Body of pancreas (tissue), 4 donors: ENCODE measurements at places on chromosomes 7 and 10. TPM values are rescaled to one million over a fixed set of nuclear protein-coding genes. Genes with fewer than 3 reads are reported as not detected.

GRCh38 chr10:75672842-75673241 is 241.4 kb downstream of the LRMDA start:
- H3K27me3 ChIP-seq: no peaks in the 10 kb centered on the region
- no peak for DNase-seq
- no peaks in the 10 kb centered on the region for H3K4me1 ChIP-seq
- no peak overlapping the region for H3K27ac ChIP-seq
- H3K4me3 ChIP-seq: no peak overlapping the region
- no peaks in the 10 kb centered on the region for H3K36me3 ChIP-seq

DNA sequence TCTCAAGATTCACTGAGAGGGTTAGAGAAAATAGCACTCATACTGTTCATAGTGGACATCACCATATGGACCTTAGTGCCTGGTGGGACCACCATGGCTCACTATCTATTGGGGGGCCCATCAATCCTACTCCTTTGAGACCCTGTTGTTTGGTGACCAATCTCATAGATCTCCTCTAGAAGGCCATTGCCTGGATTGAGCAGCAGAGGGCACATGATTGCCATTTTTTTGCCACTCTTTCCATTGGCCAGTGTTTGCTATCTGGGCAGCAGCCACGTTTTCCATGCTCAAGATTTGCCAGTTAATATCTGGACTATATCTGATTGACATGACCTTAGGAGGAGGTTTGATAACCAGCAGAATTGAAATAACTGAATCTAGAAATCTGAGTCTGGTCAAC is 244.5 kb downstream of the ITGB1 start:
- DNase-seq: no peak
- H3K36me3 ChIP-seq: no peaks in the 10 kb centered on the region

GRCh38 chr7:95710711-95711110 is 61.6 kb upstream of the DYNC1I1 start:
- no peak for DNase-seq
- no peaks in the 10 kb centered on the region for H3K4me1 ChIP-seq
- H3K36me3 ChIP-seq: no peaks in the 10 kb centered on the region

DNA sequence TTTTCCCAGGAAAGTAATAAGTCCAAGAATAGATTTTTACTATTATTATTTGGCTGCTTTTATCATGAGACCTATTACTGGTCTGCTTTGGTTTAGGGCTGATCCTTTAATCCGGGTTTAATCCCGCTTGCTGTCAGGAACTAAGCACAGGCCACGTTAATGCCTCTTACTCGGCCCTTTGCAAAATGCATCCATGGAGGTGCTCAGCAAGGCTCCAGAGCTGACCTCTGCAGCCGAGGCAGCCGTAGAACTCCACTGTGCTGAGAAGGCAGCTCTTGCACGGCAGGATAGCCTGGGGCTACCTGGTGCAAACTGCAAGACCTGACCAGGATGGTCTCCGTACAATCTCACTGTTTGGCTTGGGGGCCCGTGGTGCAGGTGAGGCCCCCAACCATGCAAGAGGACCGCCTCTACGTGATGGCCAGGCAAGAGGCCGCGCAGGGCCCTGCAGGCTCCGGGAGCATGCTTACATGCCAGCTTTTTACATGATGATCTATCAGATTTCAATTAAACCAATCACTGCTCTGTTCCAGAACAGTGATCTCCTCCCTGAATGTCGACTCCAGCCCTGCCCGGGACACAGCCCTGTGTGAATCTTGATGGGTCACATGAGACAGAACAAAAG is 10.4 kb upstream of the CALML3 start:
- no peaks in the 10 kb centered on the region for H3K27me3 ChIP-seq
- no peak for DNase-seq
- H3K4me3 ChIP-seq: no peak overlapping the region
- H3K4me1 ChIP-seq: peaks cover 6% of the 10 kb centered on the region
- no peaks in the 10 kb centered on the region for H3K36me3 ChIP-seq

DNA sequence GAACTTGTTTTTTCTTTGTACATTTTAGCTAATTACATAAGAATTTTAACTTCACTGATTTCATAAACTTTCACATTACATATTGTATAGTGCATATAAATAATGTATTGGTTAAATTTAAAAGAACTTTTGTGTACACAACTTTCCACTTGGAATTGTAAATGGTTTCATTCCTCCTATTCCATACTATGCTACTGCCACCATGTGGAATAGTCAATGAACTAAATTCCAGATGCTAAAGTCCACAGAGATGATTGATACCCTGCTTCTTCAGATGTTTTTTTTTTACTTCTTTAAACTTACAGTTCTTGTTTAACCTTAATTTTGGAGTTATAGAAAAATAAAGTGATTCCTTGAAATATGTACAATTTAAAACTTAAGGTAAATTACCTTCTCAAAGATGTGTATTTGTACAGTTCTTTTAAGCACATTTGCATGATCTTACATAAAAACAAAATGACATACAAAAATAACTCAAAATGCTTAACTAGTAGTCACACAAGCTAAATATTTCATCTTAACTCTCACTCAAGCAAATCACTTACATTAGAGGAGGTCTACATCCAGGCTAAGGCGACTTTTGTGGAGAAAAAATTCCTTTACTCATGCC is 247.6 kb upstream of the HGF start:
- no peaks in the 10 kb centered on the region for H3K4me1 ChIP-seq
- H3K4me3 ChIP-seq: no peak overlapping the region
- H3K27ac ChIP-seq: no peak overlapping the region
- no peaks in the 10 kb centered on the region for H3K27me3 ChIP-seq

DNA sequence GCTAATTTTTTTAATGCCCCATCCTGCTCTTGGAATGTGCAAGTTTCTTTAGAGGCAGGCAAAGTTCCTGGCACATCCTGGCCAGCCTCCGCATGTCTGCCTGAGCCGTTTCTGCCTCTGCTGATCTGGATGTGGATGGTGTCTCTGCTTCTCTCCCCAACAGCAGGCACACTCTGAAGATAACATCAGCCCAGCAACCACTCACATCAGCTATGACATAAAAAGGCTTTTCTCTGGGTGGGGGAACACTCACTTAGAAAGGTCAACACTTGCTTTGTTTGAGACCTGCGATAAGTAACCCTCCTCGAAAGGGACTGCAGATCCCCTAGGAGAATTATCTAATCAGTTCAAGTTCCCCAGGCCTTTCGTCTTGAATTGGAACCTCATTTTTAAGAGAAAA is 142.9 kb downstream of the FGFR2 start:
- H3K27ac ChIP-seq: no peak overlapping the region
- no peaks in the 10 kb centered on the region for H3K36me3 ChIP-seq
- no peak for DNase-seq
- H3K4me3 ChIP-seq: no peak overlapping the region
- no peaks in the 10 kb centered on the region for H3K27me3 ChIP-seq

DNA sequence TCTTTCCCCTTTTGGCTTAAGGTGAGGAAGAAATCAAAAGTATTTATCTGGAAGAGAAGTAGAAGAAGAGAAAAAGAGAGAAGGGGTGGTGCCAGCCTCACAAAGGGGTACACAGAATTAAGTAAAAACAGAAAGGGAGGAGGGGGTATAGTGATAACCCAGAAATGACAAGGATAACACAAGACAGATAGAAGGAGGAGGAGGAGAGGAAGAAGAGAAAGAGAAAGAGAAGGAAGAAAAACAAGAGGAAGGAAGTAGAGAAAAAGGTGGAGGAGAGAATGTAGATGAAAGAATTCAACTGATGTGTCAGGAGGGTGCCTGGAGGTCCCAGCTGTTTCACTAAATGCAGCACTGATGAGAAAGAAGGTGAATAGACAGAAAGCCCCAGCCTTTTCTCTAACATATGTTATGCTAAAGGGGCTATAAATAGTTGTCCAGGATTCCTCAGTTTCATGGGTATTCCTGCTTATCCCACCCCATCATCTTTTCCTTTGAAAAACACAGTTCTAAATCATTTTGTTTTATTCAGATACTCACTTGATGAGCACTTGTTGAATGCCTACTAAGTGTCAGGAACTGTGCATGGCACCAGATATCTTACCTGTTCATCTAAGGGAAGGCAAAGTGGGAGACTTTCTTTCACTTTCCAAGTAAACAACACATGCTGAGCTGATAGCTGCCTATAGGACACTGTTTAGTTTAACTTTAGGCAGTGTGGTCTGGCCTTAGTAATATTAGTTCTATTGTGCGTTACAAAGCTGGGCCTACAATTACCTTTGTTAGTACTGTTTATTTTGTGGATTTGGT is 8.0 kb downstream of the SEMA3E start:
- H3K36me3 ChIP-seq: no peaks in the 10 kb centered on the region
- H3K4me1 ChIP-seq: no peaks in the 10 kb centered on the region
- H3K27me3 ChIP-seq: no peaks in the 10 kb centered on the region
- H3K4me3 ChIP-seq: no peak overlapping the region
- no peak for DNase-seq
- H3K27ac ChIP-seq: no peak overlapping the region

DNA sequence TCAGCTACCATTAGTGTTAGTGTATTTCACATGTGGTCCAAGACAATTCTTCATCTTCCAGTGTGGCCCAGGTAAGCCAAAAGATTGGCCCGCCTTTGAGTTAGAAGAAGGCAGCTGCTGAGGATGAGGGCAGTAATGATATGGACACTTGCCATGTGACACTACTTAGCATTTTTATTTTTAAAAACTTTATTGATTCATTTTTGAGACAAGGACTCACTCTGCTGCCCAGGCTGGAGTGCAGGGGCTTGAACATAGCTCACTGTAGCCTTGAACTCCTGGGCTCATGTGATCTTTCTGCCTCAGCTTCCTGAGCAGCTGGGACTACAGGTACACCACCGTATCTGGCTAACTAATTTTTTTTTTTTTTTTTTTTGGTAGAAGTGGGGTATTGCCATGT is 12.3 kb upstream of the ACTR3B start:
- no peaks in the 10 kb centered on the region for H3K36me3 ChIP-seq
- no peaks in the 10 kb centered on the region for H3K4me1 ChIP-seq
- H3K4me3 ChIP-seq: no peak overlapping the region
- no peaks in the 10 kb centered on the region for H3K27me3 ChIP-seq
- no peak overlapping the region for H3K27ac ChIP-seq
- DNase-seq: no peak

GRCh38 chr10:100980311-100980710 is 7.0 kb downstream of the MRPL43 start:
- no peak overlapping the region for H3K4me3 ChIP-seq
- peaks cover 8% of the 10 kb centered on the region for H3K4me1 ChIP-seq
- no peak overlapping the region for H3K27ac ChIP-seq
- H3K36me3 ChIP-seq: no peaks in the 10 kb centered on the region
- no peaks in the 10 kb centered on the region for H3K27me3 ChIP-seq

DNA sequence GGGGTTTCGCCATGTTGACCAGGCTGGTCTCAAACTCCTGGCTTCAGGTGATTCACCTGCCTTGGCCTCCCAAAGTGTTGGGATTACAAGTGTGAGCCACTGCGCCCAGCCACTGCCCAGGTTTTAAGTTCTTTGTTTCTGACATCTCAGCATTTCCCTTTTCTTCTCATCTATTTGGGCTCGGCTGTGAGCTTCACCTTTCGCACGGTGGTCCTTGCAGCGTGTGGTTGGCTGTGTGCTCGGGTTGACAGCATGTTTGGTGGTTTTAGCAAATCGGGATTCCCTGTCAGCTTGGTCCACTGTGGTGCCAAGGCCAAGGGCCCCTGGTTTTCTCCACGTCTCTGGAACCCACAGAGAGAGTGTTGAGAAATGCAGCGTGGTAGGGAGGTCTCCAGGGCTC is 138.8 kb downstream of the DNAJB6 start:
- H3K4me1 ChIP-seq: no peaks in the 10 kb centered on the region
- no peaks in the 10 kb centered on the region for H3K27me3 ChIP-seq
- DNase-seq: no peak
- H3K4me3 ChIP-seq: no peak overlapping the region
- H3K36me3 ChIP-seq: no peaks in the 10 kb centered on the region

- DNase-seq: no peak
- H3K27ac ChIP-seq: no peak overlapping the region
- peaks cover 12% of the 10 kb centered on the region for H3K36me3 ChIP-seq
- no peaks in the 10 kb centered on the region for H3K4me1 ChIP-seq
Measured at GRCh38 chr10:100158044-100158805, 27.6 kb downstream of the ERLIN1 start.

GRCh38 chr7:1562116-1562515 is 6.1 kb upstream of the TMEM184A start:
- no peak overlapping the region for H3K4me3 ChIP-seq
- peaks cover 11% of the 10 kb centered on the region for H3K4me1 ChIP-seq

- peaks cover 17% of the 10 kb centered on the region for H3K4me1 ChIP-seq
- H3K27ac ChIP-seq: no peak overlapping the region
- no peaks in the 10 kb centered on the region for H3K36me3 ChIP-seq
- DNase-seq: peak; percentile 30
- no peak overlapping the region for H3K4me3 ChIP-seq
Measured at GRCh38 chr7:22194658-22195273, 162.2 kb downstream of the RAPGEF5 start.

- peaks cover 62% of the 10 kb centered on the region for H3K4me1 ChIP-seq
- no peak overlapping the region for H3K4me3 ChIP-seq
- H3K27me3 ChIP-seq: no peaks in the 10 kb centered on the region
- DNase-seq: peak; percentile 73
- H3K36me3 ChIP-seq: no peaks in the 10 kb centered on the region
Measured at GRCh38 chr7:74294191-74294998, 5.2 kb downstream of the CLIP2 start.

DNA sequence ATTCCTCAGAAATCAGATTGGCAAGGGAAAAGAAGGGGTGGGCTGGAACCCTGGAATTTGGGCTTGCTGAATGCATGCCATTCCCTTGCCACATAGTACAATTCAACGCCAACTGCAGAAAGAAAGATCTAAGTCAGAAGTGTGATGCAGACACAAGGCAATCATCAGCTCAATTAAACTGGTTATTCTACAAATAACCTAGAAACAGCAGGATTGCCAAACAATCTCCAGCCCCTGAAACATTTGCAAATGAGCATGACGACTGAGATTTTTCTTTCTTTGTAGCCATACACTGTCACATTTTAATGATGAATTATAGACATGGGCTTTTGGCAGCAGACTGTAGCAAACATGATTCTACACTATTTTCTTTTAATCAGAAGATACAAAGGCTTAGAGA is 16.5 kb upstream of the CREB5 start:
- no peak overlapping the region for H3K27ac ChIP-seq
- H3K4me1 ChIP-seq: no peaks in the 10 kb centered on the region
- no peaks in the 10 kb centered on the region for H3K27me3 ChIP-seq
- no peak for DNase-seq

GRCh38 chr10:132603851-132604533 is 66.4 kb downstream of the INPP5A start:
- peaks cover 3% of the 10 kb centered on the region for H3K4me1 ChIP-seq

- no peak for DNase-seq
- no peak overlapping the region for H3K4me3 ChIP-seq
- no peaks in the 10 kb centered on the region for H3K36me3 ChIP-seq
- no peaks in the 10 kb centered on the region for H3K27me3 ChIP-seq
Measured at GRCh38 chr7:18655912-18656311, 160.4 kb downstream of the HDAC9 start.

OAT gene
- 22.8 TPM for total RNA-seq

MPP7 gene
- total RNA-seq: 5.9 TPM

DYNC1I1 gene
- 1.3 TPM for total RNA-seq

C10orf143 gene
- total RNA-seq: 3.3 TPM

GPER1 gene
- not detected for total RNA-seq

POM121 gene
- total RNA-seq: 14.0 TPM

HMX2 gene
- not detected for total RNA-seq

ANKRD7 gene
- total RNA-seq: not detected

SLC16A9 gene
- 0.78 TPM for total RNA-seq

FAM3C gene
- total RNA-seq: 69.3 TPM

GTF2IRD2 gene
- 20.1 TPM for total RNA-seq

CPA2 gene
- total RNA-seq: 4,381 TPM

CH25H gene
- total RNA-seq: 2.0 TPM

LBX1 gene
- total RNA-seq: not detected

SYT15 gene
- total RNA-seq: 3.4 TPM

SORCS3 gene
- not detected for total RNA-seq
